Activated naive CD4-positive, alpha-beta T cell treated with anti-CD3 and anti-CD28 coated beads, Interleukin-2, amount 50 U/mL, for 72 hours (primary cell): ENCODE measurements at places on chromosomes 1 and 21.
A peak's percentile ranks its signal among the peaks of the same experiment; 100 is the strongest.

DNA sequence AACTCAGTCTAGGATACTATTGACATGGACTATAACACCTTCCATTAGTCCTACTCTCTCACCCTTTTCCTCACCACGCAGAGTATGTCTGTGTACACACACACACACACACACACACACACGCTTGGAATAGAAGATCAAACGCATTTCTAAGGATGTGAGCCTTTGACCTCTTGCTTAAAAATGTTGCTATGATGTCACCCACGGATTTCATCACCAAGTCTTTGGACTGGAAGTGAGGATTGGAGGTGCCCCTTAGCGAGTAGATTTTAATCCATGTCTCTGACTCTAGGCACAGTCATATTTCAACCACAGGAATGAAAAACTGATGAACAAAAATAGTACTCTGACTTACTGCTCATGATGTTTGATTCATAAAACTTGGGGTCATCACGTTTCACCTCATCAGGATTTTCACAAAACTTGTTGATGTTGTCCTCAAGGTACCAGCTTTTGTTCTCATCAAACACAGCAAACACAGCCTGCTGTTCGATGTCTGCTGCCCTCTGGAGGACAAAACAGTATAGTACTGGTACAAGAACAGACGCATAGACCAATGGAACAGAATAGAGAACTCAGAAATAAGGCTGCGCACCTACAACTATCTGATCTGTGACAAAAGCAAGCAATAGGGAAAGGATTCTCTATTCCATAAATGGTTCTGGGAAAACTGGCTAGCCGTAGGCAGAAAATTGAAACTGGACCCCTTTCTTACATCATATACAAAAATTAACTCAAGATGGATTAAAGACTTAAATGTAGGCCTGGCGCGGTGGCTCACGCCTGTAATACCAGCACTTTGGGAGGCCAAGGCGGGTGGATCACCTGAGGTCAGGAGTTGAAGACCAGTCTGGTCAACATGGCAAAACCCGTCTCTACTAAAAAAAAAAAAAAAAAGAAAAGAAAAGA lies 39.9 kb downstream of the F5 start:
- peak; percentile 51 for DNase-seq

DNA sequence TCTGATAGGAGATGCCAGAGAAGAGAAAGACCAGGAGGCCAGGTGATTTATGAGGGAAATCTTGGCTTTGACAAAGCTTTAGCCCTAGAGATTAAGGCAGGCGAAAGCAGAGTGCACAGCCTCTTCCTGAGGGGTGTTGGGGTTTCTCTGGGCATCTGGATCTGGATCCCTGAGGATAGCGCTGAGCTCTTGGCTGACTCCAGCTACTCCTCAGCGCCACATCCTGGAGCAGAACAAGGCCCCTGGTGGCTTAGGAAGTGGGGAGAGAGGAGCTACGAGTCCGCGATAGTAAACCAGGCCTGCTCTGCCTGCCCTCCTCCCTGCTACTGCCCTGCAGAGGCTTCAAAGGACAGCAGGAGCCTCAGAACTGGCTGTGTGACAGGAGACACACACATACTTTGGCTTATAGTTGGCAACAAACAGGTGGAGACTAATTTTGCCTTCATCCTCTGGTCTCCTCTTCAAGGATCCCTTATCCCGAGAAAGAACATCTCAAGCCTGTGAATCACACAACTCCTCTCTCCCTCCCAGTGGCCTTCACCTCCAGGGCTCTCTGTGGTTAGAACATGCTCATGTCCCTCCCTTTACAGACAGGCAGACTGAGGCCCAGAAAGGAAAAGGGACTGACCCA lies 66.9 kb downstream of the TRABD2B start:
- DNase-seq = no peak

GRCh38 chr1:5955479-5955977 lies 36.7 kb downstream of the NPHP4 start:
- no peak for DNase-seq

GRCh38 chr21:35648512-35648911 lies 411.8 kb downstream of the SETD4 start:
- DNase-seq = no peak

- no peak for DNase-seq
These were observed 573 bp downstream of the PSMG1 start for GRCh38 chr21:39182484-39183271.

DNA sequence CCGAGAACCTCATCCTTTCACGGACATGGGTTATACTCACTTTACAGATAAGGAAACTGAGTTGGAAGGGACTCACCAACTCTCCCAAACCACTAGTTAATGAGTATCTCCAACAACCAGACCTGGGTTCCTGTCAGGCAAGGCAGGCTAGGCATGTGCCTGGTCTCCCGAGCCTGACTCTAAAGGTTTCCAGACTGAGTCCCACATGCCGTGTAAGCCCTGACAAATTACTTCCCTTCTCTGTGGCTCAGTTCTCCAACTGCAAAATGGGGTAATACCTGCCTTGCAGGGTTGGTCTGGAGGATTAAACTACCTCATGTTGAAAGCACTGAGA lies 34.3 kb downstream of the SSBP3 start:
- DNase-seq = no peak

- no peak for DNase-seq
These were observed 85.0 kb downstream of the GRIK1 start for GRCh38 chr21:29854795-29855194.

DNA sequence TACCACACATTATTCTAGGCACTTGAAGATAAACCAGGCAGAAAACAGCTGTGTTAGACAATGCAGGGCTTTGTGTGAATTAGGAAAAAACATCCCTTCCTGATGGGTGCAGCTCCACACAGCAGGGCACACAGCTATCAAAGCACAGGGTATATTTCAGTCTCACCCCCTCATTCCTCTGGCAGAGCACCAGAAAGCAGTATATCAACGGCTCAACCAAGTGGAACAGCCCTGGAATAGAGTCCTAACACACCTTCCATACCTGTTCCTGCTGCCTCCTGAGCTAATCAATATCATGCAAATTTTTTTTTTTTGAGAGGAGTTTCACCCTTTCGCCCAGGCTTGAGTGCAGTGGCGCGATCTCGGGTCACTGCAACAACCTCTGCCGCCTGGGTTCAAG lies 32.1 kb downstream of the LYST start:
- no peak for DNase-seq

- DNase-seq = no peak
These were observed 744.7 kb upstream of the CXADR start for GRCh38 chr21:16768096-16768495.

- DNase-seq = no peak
These were observed 4.7 kb downstream of the ADGRB2 start for GRCh38 chr1:31759298-31760023.

GRCh38 chr1:182166321-182166720 lies 104.8 kb upstream of the ZNF648 start:
- DNase-seq = no peak

GRCh38 chr21:44695641-44696040 lies 1.3 kb upstream of the KRTAP10-12 start:
- DNase-seq = no peak

DNA sequence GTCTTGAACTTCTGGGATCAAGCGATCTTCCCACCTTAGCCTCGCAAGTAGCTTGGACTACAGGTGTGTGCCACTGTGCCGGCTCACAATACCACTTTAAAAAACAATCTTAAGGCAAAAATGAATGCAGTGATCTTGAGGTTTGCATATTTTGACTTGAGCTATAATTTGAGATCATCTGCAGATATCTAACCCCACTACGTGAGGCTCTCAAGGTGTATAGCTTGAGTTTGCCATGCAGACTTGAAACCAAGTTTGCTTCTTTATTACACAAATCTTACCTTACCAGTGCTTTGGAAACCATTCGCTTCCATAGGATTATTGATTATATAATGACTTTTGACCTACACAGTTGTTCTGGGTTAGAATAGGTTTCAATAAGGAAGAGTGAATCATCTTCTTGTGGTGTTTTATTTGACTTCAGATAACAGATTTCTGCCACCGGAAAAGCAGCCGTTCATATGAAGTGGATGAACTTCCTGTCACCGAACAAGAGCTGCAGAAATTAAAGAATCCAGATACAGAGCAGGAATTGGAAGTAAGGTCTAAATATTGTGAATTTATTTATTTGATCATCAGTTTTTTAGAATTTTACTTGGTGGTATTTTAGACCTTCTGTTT lies 155.1 kb downstream of the VPS13D start:
- DNase-seq = peak; percentile 7

GRCh38 chr1:245571815-245572294 lies 417.1 kb downstream of the KIF26B start:
- no peak for DNase-seq

DNA sequence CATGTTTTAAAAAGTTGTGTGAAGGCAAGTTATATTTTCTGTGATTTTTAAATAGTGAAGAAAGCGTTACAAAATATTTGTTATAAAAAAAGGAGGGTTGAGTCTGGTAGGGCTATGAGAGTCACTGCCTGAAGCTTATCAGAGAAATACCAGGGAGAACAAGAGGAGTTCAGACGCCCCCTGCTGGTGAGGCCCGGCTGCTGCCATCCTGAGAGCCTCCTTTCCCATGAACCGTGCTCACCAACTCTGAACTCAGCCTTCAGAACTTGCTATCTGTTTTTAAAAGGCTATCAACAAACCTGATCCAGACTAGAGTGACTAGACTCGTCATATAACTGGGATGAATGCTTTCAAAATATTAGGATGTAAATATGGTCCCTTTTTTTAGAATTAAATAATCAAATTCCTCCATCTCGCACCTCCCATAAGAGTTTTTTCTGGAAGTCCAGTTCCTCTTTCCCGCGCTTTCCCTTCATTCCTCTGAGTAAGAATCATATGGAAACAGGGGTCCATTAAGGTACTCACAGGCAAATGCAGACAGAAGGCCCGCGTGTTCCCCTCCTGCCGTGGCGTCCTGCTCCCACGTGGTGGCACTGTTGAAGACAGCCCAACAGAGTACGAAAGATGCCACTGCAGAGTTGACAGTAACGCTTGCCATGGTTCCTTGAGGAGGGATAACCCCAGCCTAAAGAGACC lies 26.2 kb upstream of the SPATA6 start:
- DNase-seq = no peak

DNA sequence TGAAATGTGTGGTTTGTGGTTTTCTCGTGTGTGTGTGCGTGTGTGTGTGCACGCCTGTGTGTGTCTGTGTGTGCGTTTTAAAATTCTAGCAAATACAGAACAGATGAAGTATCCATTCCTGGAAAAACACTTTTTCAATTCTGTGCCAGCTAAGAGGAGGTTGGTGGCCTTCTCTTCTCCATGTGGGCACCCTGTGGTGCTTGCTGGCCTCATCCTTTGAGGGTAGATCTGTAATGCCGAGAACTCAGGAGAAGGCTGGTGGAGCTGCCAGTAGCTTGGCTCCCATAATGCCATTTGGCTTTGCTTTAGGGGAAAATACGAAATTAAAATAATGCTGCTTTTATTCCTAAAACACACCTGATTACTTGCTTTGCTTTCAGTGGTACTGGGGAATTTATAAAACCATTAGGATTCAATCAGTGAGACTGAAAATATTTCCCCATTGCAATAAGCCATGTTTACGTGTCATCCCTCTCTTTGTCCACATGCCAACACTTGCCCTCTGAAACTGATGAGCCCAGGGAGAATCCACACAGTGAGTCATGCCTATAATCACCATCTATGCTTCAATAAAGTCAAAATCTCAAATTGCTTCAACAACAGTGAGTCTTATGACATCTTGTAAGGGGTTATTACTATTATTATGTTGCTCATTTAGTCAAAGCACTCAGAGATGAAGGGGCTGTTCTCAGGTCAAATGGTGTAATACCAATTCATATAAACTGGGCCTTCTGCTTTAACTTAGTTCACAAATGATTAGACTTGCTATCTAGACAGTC lies 39.2 kb downstream of the ABCA4 start:
- DNase-seq = no peak

- DNase-seq = no peak
These were observed 22.0 kb upstream of the SRRM1 start for GRCh38 chr1:24621121-24621520.

GRCh38 chr1:115112496-115113375 lies 23.4 kb upstream of the TSPAN2 start:
- peak; percentile 42 for DNase-seq

DNA sequence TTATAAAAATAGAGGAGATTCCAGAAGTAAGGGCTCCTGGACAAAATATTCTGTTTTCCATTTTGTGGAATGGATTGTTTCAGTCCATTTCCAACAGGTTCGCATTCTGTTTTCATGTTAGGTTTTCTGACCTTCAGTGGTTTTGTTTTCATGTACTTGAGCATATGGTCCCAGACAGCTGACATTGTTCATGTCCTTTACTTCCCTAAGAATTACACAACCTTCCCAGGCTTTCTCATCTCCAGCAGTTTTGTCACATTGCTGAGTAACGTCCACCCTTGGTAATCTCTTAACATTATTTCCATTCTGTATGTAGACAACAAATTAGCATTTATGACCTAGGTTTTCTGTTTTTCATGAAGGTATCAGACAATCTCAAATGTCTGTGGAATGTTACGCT lies 21.0 kb upstream of the ERRFI1 start:
- no peak for DNase-seq

DNA sequence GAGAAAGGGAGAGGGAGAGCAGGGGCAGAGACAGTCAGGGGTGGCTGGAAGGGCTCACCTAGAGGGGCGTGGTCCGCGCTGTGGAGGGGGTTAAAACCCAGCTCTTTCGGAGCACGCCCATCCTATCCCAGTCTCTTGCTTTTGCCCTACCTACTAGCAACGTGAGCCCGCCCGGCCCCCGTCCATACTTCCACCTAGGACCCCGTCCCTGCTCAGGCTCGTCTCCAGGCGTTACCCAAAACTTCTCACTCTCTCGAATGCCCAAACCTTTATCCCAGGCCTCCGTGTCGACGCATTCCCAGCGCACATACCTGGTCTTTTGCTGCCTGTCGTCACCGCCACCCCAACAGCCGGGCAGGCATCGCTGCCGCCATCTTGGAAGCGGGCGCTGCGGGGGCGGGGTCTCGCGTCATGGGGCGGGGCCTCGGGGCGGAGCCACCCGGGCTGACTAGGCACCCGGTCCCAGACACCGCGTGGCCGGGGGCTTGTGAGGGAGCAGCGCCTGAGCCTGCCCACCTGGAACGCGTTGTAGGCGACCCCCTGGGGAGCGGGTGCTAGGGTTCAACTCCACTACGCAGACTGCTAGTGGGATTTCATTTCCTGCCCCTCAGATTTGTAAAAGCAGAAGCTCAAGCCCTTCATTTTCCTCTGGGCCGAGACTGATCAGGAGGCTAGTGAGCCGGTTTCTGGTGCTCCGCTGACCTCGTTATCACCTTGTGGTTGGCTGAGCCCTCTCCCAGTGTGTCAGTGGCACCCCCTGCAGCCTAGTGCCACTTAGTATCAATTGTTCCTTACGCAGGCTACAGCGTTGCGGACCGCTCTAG lies at the start of gene B4GALT3:
TSS of gene B4GALT3 (minus strand) at position 396 of the 824 bp plus-strand sequence. CDS start 1,447 bp downstream, outside the sequence.
- DNase-seq = peak; percentile 99
